Activated T-helper 1 cell treated with Interleukin-2 at 50 U/mL for 16 hours (primary cell): ENCODE measurements at places on chromosomes 16 and 17.

DNA sequence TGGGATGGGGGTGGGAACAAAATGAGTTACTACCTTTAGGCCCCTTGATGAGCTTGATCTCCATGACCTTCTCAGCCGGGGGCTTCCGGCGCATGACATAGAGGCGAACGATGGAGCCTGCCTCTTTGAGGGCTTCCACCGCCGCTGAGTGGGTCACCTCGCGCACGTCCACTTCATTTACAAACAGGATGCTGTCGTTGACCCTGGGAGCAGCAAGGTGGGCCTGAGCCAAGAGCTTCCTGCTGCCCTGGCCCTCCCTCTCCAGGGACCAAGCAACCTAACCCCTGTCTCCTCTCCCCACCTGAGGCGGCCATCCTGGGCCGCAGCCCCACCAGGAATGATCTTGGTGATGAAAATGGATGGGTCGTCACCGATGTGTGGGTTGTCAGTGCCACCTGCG, 16.2 kb downstream of the DLG4 start:
- no peak for DNase-seq

GRCh38 chr16:23254338-23254737, 47.8 kb upstream of the SCNN1B start:
- no peak for DNase-seq

- DNase-seq: no peak
Observed at GRCh38 chr17:51997723-51998122, 160.8 kb downstream of the CA10 start.

- DNase-seq: no peak
Observed at GRCh38 chr17:29709866-29710519, 87.3 kb upstream of the CORO6 start.

GRCh38 chr16:49849754-49850108, 6.2 kb downstream of the ZNF423 start:
- no peak for DNase-seq

- DNase-seq: no peak
Observed at GRCh38 chr17:80924111-80924806, 67.4 kb upstream of the CHMP6 start.

GRCh38 chr17:75218131-75218530, 12.7 kb downstream of the NUP85 start:
- DNase-seq: no peak

DNA sequence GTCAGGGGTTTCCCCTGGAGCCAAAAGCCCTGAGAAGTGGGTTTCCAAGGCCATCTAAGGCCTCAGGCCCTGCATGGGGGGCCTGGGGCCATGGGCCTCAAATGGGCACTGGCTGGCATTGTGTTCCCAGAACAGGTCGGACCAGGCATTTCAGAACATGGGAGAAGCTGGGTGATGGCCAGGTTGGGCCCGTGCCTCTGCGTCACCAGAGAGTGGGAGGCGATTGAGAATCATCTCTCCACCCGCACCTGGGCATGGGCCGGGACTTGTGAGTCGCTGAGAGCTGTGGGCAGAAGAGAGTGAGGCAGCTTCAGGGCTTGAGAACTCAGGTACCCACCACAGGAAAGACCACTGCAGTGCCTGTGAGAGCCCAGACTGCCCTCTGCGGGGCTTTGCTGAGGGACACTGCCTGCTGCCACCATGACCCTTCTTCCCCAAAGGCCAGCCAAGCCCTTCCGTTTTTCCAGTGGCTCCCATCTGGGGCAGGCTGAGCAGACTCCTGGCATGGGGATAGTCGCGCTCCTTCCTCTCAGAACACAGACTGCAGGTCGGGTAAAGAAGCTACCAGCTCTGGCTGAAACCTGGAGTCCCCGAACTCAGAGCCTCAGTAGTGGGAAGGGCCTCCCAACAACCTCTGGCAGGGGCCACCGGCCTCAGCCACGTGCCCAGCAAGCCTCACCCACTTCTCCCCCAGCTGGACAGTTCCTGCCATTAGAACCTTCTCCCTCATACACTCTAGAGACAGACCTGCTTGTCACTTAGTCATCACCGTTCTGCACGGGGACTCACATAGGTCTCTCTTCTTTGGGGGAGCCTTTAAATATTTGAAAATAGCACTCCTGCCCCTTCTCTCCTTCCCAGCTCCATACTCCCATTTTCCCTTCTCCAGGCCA, 1.6 kb downstream of the RAB11FIP4 start:
- no peak for DNase-seq

DNA sequence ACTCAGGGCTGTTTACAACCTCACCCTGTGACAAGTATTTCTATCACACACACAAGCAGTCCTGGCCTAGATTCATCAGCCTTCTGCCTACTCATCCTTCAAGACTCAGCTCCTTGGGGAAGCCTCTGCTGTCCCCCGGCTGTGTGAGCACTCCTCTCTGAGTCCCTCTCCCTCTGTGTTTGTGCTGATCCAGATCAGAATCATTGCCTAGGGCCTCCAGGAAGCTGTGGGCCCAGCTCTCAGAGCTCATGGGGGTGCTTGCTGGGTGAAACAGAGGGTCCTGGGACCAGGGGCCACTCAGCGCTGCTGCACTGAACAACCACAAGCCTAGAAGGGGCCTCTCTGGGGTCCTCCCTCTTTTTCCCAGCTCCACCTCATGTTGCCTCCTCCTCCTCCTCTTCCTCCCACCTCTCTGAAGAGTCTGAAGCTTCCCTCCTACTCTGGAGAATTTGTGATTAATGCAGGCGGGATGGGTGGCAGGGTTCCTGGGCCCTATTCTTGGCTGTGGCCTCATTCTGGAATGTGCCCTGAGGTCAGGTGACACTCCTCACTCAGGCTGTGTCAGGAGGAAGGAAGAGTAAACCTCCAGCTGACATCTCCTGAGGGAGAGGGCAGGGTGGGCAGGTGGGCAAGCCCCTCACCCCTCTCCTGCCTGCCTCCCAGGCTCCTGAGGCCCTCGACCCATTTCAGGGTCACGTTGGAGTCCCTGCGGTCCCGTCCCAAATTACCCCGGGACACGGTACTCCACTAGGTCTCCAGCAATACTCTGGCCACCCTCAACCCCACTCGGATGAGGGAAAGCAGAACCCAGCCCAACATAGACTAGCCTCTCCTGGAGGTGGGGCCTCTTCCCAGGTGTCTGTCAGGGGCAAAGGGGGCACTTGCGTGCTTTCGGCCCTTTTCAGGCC, 10.1 kb downstream of the WFIKKN2 start:
- DNase-seq: no peak

DNA sequence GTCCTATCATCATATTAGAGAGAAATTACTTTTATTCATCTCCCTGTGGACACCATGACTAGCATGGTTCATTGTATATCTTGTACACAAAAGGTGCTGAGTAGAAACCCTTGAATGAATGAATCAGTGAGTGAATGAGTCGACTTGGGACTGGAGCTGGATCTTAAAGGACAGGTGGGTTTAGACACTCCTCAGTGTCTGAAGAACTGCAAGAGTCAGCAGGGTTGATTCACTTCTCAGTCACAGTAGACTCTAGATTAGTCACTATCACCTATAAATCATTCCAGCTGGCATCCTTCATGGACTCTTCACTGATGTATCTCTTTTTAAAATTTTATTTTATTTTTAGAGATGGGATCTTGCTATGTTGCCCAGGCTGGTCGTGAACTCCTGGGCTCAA, 30.1 kb upstream of the PMFBP1 start:
- DNase-seq: no peak

DNA sequence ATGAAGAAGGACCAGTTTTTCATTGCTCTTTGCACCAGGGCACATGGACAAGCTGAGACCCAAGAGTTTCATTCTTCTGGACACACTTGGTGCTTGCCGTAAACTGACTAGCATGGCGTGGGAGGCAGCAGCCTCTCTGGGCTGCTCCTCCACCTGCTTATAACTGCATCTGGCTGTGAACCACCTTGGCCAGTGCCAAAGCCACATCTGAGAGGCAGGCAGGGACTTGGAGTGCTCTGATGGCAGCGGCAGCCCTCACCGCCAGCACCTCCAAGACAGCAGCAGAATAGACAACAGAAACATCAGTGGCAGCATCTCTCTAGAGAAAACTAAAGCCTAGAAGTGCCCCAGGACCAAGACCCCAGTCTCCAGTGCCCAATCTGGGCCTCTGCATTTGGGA, 4.7 kb downstream of the KRT37 start:
- DNase-seq: no peak

DNA sequence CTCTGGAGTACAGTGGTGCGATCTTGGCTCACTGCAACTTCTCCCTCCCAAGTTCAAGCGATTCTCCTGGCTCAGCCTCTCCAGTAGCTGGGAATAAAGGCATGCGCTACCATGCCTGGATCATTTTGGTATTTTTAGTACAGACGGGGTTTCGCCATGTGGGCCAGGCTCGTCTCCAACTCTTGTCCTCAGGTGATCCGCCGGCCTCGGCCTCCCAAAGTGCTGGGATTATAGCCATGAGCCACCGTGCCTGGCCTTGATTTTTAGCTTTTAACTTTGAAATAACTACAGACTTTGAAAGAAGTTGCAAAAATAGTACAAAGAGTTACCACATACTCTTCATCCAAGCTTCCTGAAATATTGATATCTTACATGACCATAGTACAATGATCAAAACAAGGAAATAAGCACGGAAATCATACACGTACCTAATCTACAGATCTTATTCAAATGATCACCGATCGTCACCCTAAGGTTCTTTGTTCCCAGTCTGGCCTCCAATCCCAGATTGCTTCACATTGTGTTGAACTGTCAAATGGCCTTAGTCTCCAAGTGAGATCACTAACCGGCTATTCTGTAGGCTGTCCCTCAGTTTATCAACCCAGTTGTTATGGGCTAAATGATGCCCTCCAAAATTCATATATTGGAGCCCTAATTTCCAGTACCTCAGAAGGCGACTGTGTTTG, 18.4 kb downstream of the NPIPA1 start:
- DNase-seq: no peak

DNA sequence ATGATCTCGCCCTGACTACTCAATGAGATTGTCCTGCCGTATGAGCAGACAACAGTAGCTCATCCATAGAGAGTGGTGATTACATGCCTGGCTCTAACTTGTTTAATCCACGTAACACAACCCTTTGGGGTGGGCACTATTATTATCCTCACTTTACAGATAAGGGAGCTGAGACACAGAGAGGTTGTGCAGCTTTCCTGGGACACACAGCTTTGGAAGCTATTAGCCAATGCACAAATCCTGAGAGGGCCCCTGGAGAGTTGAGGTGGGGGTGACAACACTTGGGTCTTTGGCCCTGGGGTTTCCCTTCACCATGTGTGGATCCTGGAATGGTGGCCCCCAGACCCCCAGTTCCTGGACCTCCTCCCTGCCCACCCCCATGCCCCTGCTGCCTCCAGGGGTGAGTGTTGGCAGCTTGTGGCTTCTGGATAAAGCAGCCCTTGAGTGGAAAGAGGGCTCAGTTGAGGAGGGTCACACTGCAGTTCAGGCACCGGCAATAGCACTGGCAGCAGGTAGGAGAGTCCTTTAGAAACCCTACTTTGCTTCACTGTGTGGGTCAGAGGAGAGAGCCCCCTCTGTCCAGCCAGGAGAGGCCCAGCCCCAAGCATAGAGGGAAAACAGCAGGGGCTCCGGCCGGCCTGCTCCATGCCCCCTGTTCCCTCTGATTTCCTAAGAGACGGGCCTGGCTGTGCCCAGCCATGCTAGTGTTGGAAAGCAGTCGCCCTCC, 230.7 kb downstream of the KATNIP start:
- no peak for DNase-seq

- DNase-seq: no peak
Observed at GRCh38 chr17:20189302-20189701, 180.1 kb downstream of the SPECC1 start.

DNA sequence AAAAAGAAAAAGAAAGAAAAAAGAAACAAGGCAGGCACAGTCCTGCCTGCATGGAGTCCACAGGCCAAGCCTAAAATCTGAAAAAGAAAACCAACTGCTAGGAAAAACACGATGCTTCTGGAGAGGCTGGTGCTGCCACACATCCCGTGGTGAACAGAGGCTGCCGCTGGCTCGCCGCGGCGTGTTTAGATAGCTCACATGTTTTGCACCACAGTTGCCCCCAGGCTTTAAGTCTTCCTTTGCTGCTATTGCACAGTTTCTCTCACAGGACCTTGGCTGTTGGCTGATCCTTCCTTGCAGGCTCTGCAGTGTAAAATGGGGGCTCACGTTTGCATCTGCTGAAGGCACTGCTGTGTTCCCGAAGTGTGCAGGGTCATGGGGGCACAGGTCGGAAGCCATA, 8.6 kb downstream of the SLC6A4 start:
- DNase-seq: no peak

GRCh38 chr17:80656590-80656989, 112.0 kb downstream of the RPTOR start:
- no peak for DNase-seq

DNA sequence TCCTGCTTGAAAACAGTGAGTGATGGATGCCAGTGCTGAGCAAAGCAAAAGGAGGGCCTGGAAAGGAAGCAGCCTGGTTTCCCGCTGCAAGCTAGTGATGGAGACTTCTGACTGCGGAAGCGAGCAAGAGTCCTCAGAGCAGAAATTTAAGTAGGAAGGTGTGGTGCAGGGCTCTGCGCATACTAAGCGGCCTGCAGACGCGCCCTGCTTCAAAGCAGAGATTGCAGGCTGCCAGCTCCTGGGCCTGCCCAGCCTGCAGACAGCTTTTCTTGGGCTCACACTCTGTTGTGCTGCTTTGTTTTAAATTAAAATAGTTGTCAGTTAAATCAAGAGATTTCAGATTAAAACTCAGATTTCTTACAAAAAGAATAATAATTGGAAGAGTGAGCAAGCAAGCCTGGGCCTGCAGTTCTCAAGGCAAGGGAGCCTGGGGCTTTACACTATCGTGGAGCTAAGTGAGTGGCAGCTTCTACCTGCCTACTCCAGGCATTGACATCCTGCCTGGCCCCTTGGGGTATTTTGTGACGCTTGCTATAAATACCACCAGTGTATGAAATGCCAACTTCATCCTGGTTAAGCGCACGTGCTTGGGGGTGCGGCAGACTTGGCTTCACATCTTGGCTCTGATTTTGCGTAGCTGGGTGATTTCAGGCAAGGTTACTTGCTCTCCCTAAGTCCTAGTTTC, 237.3 kb downstream of the XYLT1 start:
- DNase-seq: no peak

DNA sequence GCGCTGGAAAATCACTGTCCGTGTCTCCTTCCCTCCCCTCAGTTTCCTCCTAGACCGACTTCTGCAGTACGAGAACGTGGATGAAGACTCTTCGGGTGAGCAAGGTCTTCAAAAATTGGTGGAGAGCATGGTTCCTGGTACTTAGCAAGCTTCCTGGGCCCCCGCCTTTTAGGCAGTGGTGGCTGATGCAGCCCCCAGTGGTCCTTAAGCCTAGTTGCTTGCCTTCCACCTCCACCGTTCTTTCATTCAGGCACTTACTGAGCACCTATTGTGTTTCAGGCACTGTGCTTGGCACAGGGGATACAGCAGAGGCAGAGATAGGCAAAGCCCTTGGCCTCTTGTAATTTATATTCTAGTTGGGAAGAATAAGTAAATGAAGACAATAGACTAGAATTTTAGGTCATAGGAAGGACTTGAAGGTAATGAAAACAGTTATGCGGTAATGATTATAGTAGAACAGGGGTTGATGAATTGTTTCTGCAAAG, 767 bp downstream of the INO80E start:
- no peak for DNase-seq

GRCh38 chr17:16158714-16159113, 56.6 kb downstream of the NCOR1 start:
- no peak for DNase-seq

GRCh38 chr17:65556014-65556909, 5.2 kb downstream of the AXIN2 start:
- peak; percentile 77 for DNase-seq
